ENCODE measurements at places on chromosomes 5 and 9. TPM values are rescaled to one million over a fixed set of nuclear protein-coding genes. Genes with fewer than 3 reads are reported as not detected.
A peak's percentile ranks its signal among the peaks of the same experiment; 100 is the strongest.

Gene STKLD1
- 1.2 TPM for total RNA-seq

Gene RORB
- total RNA-seq: 0.28 TPM

Gene AGXT2
- total RNA-seq: not detected

Gene POLR3G
- total RNA-seq: 0.57 TPM

Gene OR1J2
- total RNA-seq: not detected

DNA sequence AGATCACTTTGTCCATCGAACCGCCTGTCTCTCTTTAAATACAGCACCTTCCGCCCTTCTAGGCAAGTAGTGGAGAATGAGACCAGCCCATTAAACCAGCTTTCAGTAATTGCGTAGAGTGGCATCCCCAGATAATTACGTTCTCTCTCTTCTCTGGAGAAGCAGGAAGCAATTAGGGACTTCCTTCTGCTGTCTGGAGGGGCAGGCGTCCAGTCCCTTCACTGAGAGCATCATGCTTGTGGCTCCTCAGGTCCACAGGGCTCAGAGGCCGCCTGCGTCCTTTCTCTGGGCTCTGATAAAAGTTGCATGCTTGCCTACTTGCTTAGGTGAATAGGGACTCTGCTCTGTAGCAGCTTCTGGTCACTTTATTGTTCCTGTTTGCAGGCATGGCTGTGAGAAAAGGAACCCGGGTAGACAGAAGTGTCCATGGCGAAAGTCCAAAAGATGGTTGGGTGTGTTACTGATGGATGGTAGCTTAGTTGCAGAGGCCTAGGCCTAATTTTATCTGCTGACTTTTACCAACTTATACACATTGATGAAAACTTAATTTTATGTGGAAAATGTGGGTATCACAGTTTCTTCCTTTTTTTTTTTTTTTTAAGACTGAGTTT lies 299.1 kb upstream of the PANK3 start:
- DNase-seq: no peak

DNA sequence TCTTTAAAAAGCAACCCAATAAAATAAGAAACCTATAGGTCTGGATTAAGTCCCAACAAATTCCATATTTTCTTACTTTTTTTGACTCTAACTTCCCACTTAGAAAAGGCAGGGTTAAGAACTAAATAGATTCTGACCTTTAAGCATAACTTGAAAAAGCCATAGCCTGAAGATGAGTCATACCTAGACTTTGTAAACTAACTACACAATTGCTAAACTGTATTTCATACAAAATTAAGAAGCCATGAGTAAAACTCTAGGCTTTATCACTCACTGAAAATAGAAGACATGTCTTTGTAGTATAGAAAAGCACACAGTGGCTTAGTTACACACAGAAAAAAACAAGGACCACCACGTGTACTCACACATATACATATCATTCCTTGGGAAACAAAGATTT lies 51.5 kb downstream of the MLLT3 start:
- no peak for DNase-seq

DNA sequence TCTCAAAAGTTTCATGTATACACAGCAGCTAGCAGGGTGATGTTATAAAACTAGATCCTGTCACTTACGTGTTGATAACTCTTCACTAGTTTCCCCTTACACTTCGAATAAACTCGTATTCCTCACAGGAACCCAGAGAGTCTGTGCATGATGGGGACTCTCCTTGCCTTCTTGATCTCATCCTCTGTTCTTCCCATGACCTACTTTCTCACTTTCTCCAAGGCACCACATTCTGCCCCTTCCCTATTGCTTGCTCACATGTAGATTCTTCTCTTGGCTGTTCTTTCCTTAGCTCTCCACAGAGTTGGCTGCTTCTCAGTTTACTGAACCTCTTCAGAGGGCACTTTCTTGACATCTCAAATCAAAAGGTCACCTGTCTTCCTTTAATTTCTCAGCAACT lies 1.2 kb upstream of the AOPEP start:
- DNase-seq: no peak

- DNase-seq: no peak
Measured at GRCh38 chr5:149011084-149011483, 51.8 kb downstream of the SH3TC2 start.

DNA sequence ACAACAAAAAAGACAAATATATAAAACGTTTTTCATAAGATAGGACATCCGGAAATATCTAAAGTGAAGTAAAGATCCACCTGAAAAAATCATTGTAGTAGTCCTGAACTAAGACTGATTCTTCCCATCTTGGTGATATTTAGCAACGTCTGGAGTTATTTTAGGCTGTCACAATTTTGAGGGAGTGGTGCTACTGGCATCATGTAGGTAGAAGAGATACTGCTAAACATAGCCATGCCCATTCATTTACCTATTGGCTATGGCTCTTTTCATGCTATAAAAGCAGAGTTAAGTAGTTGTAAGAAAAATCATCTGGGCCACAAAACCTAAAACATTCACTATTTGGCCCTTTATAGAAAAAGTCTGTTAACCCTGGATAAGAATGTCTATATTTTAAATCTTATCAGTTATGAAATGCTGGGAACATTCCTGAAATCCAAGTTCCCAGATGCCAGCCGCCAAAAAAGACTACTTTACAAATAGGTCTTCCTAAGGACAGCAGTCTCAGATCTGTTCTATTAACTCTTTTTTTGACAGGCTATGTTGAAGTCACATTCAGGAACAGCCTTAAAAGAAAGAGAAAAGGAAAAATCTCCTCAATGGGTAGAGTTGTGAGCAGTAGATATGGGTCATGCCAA lies 27.0 kb downstream of the RAPGEF6 start:
- DNase-seq: no peak

- DNase-seq: no peak
Measured at GRCh38 chr5:6780802-6781391, 67.7 kb downstream of the TENT4A start.

GRCh38 chr9:18605766-18606180 lies 131.8 kb downstream of the ADAMTSL1 start:
- peak; percentile 66 for DNase-seq

DNA sequence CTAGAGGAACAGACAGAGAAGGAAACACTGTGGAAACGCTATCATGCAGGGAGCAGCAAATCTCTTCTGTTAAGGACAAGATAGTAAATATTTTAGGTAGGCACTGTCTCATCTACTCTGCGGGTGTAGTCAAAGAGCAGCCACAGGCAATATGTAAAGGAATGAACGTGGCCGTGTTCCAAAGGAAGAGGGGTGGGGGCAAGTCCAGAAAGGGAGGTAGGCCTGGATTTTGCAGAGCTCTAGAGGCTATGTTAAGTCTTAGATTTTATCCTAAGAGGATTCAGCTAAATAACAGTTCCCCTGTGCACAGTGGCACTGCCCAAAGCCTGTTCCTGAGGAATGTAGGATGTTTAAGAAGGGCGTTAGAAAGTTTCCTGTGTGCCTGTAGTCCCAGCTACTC lies 161.6 kb downstream of the ACTL7B start:
- DNase-seq: no peak

GRCh38 chr5:9716838-9717281 lies 86.7 kb upstream of the TAS2R1 start:
- no peak for DNase-seq

- DNase-seq: no peak
Measured at GRCh38 chr5:5025774-5026408, 114.2 kb upstream of the ADAMTS16 start.

DNA sequence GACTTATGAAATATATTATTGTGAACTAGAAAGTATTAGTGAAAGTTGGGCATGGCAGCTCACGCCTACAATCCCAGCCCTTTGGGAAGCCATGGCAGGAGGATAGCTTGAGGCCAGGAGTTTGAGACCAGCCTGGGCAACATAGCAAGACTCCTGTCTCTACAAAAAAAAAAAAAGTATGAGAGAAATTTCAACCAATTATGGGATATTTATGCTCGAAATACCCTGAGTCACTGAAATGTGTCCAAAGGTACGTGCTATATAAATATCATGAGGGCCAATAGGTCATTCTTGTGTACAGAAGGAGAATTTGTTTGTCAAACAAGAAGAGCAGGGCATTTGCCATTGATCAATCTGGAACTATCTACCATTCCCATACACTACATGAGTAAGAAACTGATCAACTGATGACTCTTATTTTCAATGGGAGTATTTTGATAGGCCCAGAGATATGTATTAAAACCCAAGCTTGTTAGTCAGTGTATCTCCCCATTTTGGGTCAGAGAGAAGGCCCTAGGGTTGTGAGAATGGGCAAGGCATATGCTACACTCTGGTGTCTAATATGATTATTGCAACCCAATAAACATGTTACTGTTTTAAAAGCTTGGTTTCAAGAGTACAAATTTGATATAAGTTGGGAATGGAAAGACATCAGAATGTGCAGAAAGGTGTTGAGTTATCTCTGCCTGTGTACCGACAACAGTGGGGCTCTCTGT lies 21.7 kb upstream of the HOMER1 start:
- DNase-seq: no peak

GRCh38 chr5:95825495-95825894 lies 3.0 kb upstream of the GLRX start:
- no peak for DNase-seq

DNA sequence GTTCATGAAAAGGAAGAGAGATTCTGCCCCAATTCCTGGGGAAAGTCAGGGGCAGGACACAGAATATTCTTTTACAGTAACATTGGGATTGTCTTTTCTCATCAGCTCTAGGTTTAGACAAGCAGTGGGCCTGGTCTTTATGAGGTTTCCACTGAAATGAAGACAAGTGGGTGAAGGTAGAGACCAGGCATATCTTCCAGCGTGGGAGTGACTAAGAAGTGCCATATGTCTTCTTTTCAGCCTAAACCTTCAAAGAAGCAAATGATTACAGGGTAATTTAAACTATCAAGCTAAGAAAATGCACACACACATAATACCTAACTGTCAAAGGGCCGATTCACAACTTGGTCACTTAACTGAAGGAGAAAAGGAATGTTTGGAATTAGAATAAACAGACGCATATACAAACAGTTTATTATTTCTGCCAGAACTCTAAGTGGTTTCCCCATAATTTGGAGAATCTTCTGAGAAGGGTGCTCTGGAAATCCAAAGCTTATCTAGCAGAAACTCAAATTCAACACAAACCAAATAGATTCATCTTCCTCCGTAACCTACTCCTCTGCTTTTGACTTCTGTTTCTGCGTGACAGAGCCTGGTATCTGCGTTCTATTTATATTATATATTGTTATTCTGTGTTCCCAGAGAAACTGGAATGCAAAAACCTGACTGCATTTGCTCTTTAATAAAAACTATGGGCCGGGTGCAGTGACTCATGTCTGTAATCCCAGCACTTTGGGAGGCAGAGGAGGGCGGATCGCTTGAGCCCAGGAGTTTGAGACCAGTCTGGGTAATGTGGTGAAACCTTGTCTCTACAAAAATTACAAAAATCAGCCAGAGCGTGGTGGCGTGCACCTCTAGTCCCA lies 22.0 kb upstream of the TEK start:
- no peak for DNase-seq

- DNase-seq: peak; percentile 18
Measured at GRCh38 chr5:106875591-106876297, 795.0 kb downstream of the EFNA5 start.

GRCh38 chr5:141412854-141413539 lies at the start of gene PCDHGA10:
Gene PCDHGA10 (plus strand): TSS chr5:141412987. CDS start chr5:141413176, 189 bp downstream.
- peak; percentile 59 for DNase-seq

DNA sequence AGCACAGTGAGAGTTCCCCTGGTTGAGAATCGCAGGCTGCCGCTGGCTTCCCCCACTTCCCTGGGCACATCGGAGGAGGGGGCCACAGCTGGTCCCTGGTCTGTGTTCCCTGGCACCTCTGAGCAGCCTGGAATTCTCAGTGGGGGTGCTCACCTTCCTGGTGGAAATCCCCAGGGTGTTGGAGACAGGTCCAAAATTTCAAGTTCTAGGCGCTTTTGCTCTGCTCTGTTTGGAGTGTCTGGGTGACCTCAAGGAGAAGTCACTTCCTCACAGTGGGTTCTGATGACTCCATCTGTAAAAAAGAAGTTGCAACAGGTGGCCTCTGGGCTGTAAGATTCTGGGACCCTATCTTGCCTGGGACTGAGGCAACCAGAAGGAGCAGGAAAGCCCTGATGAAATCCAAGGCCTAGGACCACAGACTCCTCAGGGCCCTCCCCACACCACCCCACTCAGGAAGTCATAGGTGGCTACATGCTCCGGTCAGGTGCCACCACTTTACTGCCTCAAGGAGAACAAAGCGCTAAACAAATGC lies at the start of gene TRAF1:
TSS of gene TRAF1 (minus strand) at position 400 of the 532 bp plus-strand sequence. CDS start 721 bp downstream, outside the sequence.
- DNase-seq: no peak

DNA sequence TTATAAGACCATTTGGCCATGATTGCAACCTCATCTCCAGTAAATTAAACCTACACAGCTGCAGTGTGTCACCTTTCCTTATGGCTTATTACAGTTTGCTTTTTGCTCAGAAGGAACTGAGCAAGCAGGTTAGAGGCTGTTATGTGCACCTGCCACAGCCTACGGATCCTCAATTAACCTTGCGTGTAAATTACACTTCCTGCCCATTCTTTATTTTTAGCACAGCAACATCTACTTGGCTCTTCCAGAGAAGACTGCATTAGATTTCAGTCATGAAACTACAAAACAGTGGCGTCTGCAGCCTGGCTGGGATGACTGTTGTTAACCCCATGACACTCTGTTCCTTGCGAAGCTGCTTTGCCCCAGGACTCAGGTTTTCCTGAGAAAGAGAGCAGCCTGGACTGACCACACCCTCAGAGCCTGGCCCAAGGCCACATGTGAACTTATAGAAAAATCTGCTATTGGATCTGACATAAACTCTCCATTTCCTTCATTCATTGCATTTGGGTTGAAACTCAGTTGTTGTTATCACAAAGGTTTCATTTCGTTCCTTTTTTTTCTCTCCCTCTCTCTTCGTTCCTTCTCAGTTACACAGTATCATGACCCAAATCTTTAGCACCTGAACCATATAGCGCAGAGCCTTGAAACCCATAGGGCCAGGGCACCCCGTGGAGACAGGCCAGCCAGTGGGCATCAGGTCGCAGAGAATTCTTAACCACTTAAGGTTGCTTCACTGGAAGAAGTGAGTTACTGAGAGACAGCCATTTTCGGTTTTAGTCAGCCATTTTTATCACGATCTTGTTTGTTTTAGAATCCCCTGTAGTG lies 138.6 kb downstream of the PALM2AKAP2 start:
- no peak for DNase-seq

DNA sequence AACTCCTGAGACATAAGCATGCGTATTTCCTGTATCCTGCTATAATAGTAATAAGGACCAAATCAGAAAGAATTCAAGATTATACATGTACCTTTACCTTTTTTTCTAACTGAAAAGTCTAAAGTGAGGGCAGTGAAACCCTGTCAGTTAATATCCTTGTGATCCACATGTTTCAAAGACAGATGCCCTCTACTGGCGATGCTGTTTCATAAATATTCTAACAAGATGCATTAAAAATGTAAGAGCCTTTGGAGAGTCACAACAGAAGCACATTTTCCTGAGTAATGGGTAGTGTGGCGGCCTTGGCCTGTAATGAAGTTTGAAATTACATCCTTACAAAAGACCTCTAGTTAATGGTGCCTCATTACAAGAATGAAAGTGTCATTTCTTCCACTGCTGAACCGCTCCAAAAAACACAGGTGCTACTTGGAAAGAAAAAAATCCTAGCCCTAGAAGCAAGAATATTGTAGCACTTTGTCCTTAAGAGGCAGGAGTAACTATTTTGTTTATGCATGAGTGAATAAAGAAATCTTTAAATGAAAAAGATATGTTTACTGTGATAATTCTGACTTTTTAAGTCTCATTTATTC lies 232.6 kb downstream of the EPB41L4A start:
- no peak for DNase-seq

- DNase-seq: no peak
Measured at GRCh38 chr9:123339666-123340510, 16.1 kb upstream of the CRB2 start.

GRCh38 chr9:100690438-100690837 lies 112.6 kb downstream of the CAVIN4 start:
- no peak for DNase-seq

Data from adrenal gland (tissue), 19 donors.